SK-MEL-5 (cell line): ENCODE measurements at places on chromosomes 3 and 15.

- no peak for DNase-seq
These were observed 304.0 kb upstream of the TLE3 start for GRCh38 chr15:70401709-70402108.

DNA sequence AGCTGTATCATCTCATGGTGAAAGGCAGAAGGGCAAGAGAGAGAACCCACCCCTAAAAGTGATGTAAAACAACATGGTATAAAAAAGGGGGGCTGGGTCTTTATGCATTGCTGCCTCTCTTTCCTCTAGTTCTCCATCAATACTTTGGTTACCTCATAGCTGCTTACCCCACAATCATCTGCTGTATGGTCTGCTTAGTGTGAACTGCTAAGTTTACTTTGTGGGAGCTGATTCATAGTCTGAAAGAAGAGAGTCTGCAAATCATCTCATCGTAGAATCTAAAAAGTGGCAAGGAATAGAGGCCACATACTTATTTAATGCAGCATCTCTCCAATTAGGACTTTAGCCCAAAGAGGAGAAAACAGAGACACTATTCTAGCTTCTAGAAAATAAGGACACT lies 546.8 kb downstream of the GBE1 start:
- DNase-seq = no peak

GRCh38 chr3:120324190-120324589 lies 25.0 kb downstream of the LRRC58 start:
- no peak for DNase-seq

DNA sequence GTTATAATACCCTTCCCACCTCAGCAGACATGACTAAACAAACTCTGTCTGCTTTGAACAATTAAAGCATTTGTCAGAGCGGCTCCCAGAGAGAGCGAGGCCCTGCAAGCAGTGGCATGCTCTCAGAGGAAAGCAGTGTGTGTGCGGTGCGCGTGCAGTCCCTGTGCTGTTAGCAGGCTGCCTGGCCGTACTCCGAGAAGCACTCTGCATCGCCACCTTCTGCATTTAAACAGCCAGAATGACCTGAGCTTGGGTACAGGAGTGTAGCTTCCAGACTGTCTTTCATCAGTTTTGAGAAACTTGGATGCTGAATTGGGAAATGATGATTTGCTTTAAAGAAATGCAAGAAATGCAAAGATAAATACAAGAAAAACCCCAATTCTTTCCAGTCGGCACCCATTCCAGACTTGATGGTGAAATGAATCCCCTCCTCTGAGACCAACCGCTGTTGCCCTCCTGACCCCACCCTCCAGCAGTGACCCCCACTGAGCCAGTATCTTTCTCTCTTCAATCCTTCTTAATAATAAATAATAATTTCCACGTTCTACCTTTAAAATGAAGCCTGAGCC lies 113.5 kb downstream of the VGLL4 start:
- no peak for DNase-seq

- no peak for DNase-seq
These were observed at the start of gene LOXL1 for GRCh38 chr15:73926219-73927002. LOXL1 (plus strand) TSS chr15:73926462; CDS start chr15:73926784, 322 bp downstream.

DNA sequence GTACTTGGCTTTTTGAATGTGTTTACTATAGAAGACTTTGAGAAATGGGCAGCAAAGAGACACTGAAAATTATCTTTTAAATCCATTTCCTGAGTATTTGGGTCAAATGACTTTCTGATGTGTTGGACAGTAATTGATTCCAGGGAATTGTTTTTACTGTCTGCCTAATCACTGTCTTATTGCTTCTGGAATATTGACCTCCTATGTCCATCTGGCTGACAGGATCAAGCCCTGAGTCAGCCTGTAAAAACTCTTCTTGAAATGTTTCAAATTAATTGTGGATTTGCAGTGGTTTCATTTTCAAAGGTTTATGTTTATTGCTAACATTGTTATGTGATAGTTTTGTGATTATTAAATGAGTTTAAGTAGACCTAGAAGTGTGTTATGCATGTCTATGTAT lies 50.6 kb upstream of the MLF1 start:
- DNase-seq = no peak

- no peak for DNase-seq
These were observed 99.9 kb downstream of the LINGO1 start for GRCh38 chr15:77532846-77533245.

- no peak for DNase-seq
These were observed 63.4 kb upstream of the CPB1 start for GRCh38 chr3:148763986-148764935.

- no peak for DNase-seq
These were observed 4.5 kb downstream of the SOX14 start for GRCh38 chr3:137768361-137769321.

- DNase-seq = no peak
These were observed 17.6 kb downstream of the TMCO5A start for GRCh38 chr15:37951999-37952398.

GRCh38 chr3:61894988-61895935 lies 333.9 kb downstream of the PTPRG start:
- DNase-seq = peak; percentile 87

GRCh38 chr15:75025107-75025506 lies 1.7 kb downstream of the PPCDC start:
- DNase-seq = no peak

DNA sequence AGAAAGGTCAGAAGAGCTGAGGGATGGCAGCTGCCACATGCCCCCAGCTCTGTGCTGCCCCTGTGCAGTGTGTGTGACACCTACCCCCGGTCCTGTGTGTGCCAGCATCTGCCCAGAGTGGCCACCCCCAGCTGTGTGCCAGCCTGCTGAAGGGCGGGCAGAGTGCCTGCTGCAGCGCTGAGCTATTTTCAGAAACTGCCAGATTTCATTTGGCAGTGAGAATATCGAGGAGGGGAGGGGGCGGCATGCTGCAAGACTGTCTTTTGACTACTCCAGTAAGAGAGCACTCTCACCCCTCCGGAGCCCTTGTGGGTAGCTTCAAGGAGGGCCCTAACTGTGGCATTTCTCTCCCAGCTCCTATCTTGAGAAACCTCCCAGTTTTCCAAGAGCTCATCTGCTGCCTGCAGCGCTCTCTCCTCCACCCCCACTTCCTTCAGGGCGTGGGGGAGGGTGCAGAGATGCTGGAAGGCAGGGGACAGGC lies 25.2 kb upstream of the DOCK3 start:
- DNase-seq = no peak

GRCh38 chr15:96551196-96551595 lies 220.7 kb downstream of the NR2F2 start:
- DNase-seq = no peak

GRCh38 chr3:49658711-49659110 lies 15.4 kb upstream of the APEH start:
- DNase-seq = no peak

- no peak for DNase-seq
These were observed 3.5 kb downstream of the TKT start for GRCh38 chr3:53252096-53252946.

- DNase-seq = peak; percentile 60
These were observed 24.1 kb upstream of the MRPS22 start for GRCh38 chr3:139319428-139320402.

DNA sequence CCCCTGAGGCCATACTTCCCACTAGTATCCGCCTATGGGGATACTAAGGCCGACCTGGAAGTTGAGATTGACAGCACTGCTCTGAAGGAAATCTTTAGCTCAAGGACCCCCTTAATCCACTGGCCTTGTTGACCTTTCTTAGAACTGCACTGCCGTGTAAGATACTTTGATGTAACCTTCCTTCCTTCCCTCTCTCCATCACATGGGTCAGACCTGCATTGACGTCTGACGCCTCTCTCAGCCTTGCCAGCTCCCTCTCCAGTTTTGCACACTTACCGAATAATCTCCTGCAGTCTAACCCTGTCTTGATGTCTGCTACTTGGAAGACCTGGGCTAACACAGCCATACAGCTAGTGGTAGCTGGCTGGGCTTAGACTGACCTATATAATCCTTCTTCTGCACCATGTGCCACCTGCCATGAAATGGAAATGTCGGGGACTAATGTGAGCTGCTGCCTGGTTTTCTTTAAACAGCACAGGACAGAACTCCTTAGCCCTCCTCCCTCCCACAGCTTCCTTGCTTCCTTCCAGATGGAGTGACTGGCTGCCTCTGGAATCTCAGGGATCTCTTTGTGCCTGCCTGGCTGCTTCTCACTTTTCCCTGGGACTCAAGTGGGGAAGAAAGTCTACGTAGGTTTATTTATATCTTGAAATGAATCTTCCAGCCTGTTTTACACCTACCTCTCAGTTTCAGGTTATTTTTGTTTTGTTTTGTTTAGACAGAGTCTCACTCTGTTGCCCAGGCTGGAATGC lies 39.2 kb upstream of the HERC1 start:
- no peak for DNase-seq

DNA sequence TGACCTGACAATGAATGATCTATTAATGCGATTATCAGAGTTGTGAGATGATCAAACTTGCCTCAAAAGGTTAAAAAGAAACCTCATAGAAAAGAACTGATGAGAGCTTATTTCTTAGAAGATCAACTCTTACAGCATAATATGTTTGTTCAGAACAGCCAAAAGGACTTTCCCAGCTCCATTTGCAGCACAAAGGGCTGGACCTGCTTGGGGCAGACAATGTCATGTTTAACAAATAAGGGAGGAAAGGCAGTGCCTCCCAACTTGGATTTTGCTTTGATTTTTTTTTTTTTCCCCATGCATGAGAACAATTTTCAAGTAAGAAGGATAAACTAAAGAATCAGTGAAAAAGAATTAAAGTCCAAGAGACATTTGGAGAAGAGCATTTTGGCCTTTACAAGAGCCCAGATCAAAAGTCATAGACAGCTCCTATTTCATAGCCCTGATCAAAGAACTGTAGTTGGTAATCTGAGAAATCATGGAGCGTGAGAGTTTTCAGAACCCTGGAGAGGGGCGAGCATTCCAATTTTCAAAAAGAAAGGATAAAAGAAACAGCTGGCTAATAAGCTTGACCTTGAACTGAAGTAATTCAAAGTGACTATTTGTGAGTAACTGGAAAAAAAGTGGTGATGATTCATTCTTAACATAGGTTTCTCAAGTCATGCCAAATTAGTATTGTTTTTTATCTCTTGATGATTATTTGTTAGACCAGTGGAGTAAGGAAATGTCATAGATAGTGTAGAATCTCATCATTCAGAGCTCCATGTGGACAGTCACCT lies 136.0 kb upstream of the CFAP20DC start:
- no peak for DNase-seq

- no peak for DNase-seq
These were observed 100.8 kb downstream of the STAC start for GRCh38 chr3:36480911-36481648.

DNA sequence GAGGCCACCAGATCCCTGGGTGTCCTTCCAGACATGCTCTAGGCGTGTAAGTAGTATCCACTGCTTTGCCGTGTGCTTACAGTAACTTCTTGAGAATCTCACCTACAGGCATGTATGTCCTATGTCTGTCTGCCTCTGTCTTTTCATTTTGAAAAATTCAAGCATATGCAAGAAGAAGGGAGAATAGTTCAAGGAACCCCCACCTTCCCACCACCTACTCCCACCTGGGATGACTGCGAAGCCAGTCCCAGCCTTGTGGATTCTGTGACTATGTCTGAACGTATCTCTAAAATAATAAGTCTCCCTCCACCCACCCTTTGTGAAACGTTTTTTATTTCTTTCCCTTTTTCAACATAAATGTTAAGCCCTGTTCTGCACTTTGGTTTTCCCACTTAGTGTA lies 15.0 kb downstream of the CHST13 start:
- DNase-seq = no peak
